ENCODE measurements at places on chromosomes 11 and 22. TPM values are rescaled to one million over a fixed set of nuclear protein-coding genes. Genes with fewer than 3 reads are reported as not detected.
A peak's percentile ranks its signal among the peaks of the same experiment; 100 is the strongest.

DNA sequence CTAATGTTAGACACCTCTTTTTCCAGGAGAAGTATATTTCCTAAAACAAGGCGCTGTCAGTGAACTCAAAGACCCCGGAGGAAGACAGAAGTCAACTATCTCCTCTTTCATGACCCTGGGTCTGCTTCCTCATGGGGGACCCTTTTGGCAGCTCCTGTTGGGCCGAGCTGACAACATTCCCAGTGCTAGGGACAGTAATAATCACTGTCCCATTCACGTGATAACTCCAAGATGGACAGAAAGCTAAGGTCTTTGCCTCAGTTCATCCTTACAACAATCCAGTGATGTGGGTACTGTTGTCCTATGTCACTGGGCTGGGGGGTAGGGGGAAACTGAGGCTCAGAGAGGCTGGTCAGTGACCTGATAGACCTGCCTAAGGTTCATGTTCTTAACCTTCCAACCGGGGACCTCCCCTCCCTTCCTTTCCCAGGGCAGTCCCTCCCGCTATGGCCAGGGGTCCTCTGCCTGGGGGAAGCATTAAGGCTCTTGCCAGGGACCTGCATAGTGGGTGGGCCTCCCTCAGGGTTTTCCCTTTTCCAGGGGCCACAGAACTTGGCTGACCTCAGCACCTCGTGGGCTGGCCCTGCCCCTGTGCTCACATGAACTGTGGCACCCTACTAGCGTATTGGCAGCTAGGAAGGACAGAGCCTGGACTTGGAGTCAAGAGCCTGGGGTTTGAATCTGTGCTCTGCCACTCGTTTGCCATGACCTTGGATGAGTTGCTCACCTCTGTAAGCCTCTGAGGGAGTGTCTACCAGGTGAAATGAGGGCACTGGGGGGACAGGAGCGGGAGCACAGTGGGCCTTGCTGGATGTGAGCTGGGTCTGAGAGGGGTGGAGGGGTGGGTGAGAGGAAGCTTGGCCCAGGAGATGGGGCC lies 53.6 kb downstream of the LRRC32 start:
- ATAC-seq = no peak

DNA sequence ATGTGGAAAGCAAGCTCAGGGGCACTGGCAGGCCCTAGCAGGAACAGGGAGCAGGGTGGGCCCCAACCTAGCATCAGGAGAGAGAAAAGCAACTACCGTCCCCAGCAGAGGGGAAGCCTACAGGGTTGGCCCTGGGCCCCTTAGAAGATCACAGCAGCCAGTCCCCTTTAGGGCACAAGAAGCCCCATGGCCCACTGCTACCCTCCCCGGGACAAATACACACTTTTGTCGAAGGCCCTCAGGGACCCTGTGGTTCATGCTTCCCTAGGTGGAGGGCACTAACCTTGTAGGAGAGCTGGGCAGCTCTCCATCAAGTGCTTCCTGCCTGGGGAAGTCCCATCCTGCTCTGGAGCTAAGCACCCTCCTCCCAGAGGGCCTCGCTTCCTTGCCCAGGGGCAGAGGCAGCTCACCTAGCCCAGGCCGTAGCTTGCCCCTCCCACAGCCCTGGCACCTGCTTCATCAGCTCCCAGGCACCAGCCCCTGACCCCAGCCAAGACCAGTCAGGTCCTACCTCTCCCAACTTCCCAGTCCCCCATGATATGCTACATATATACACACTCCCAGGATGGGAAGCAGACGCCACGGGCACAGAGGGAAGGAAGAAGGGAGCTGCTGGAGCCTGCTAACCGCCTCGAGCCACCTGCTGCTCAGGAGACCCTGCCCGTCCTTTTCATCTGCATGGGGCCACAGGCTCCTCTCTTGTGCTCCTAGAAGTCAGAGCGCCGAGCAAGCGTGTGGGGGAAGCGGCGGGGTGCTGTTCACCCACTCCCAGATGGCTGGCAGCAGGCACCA lies 20.1 kb downstream of the SUN2 start:
- no peak for ATAC-seq

DNA sequence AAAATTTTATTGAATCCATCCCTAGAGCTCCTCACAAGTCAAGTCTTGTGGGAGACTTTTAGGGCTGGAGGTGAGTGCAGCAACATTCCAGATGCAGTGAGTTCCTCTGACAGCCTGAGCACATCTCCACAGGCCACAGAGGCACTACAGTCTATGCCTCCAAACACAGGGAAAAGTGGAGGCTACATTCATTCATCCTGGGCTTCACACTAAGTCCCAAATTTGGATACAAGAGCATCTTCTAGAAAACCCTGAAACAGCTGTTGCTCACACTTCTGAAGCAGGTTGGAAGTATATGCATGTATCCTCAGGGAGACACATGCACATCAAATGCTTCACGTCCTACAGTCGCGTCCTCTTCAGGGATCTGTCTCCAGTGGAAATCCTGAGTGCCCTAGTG lies 1.2 kb downstream of the CD3D start:
- ATAC-seq = no peak

The DRAP1 gene
- 118 TPM for total RNA-seq

GRCh38 chr11:86551288-86552092 lies 120.9 kb downstream of the ME3 start:
- peak; percentile 31 for ATAC-seq

The GPHA2 gene
- total RNA-seq = not detected

DNA sequence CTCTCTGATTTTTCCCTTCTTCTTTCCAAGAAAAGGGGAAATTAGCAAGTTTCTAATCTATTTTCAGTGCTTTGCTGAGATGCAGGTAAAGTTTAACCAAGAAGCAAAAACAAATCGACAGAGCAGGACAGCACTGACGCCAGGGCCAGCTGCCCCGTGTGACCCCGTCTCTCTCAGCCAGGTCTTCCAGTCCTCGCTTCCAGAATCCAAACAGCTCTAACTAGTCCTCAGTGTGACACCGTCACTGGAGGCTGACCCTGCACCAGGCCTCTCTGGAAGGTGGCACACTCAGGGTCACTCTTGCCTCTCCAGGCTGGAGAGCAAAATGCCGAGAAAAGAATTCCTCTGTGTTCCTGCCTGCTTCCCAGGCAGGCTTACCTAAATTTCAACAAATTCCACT lies 44.8 kb downstream of the SHANK2 start:
- no peak for ATAC-seq

GRCh38 chr11:13440100-13440855 lies 22.7 kb downstream of the BTBD10 start:
- ATAC-seq = peak; percentile 92

The MS4A4A gene
- total RNA-seq = 65.7 TPM

DNA sequence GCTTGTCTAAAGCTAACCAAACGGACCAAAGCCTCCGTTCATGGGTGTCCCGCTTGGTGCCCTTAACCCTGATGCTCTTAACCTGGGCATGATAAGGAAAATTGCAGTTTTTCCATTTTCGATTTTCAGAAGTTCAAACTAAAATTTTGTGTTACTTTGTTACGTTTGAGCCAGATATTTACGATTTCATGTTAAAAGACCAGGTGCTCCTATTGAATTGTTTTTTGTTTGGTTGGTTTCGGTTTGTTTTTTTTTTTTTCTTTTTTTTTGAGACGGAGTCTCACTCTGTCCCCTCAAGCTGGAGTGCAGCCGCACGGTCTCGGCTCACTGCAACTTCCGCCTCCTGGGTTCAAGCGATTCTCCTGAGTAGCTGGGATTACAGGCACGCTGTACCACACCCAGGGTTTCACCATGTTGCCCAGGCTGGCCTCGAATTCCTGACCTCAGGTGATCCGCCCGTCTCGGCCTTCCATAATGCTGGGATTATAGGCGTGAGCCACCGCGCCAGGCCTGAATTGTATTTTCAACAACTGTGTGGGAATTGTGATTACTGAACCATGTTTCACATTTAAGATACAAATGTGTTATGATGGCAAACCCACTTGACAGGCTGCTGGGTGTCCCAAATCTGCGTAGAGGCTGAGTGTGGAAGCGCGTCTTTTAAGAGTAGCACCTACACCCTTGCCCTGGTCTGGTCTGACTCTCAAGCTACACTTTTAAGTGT lies 864 bp upstream of the USP28 start:
- ATAC-seq = no peak

DNA sequence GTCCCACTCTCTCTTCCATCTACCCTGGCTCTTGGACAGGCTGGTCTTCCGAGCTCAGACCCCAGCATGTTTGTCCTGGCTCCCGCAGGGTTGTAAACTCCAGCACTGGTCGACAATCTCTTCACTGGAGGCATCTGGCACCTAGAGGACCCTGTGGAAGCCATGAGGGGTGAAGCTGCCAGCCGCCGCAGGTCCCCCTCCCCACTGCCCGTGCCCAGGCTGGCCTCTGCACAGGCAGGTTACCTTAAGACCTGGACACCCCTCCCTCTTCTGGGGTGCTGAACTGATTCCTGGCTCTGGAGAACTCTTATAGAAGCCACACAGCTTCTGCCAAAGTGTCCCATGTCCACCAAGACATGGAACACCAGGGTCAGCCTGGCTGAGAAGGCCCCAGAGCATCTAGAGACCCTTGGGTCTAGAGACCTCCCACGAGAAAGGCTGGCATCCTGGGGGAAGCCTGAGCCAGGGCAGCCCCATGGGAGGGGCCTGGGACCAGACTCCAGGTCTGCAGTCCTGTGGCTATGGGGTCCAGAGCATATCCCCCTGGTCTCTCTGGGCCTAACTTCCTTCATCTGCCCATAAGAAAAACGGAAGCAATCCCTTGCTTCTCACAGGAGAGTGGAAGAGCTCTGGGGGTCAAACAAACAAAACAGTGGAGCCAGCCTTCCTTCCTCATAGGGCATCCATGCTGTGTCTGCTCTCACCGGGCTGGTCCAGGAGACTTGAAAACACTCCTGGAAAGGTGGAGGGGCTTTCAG lies 30.6 kb downstream of the LMO1 start:
- ATAC-seq = no peak

- ATAC-seq = no peak
Measured at GRCh38 chr11:69504576-69505335, 23.3 kb downstream of the LINC01488 start.

The KCNJ1 gene
- 0.27 TPM for total RNA-seq

The LINC01488 gene
- not detected for total RNA-seq

The FAM76B gene
- 41.7 TPM for total RNA-seq

The DAGLA gene
- 3.9 TPM for total RNA-seq

DNA sequence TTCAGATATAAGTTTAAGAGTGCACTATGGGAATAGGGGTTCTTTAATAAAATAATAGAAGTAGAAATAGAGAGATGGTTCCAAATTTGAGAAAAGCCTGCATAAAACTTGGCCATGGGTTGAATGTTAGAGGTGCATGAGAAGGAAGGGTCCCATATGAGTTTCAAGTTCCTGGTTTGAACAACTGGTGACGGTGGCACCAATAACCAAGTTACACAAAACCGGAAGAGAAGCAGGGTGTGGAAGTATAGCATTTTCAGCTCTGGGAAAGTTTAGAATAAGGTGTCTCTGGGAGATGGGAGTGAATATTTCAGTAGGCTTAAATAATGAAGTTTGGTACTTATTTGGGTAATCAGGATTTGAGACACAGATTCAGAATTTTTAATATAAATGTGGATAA lies 2.4 kb downstream of the CASP1 start:
- ATAC-seq = no peak

The GUCD1 gene
- 122 TPM for total RNA-seq

The MYO18B gene
- 0.19 TPM for total RNA-seq

- ATAC-seq = no peak
Measured at GRCh38 chr11:31355817-31356216, 13.7 kb downstream of the DCDC1 start.

The DGCR6 gene
- total RNA-seq = 4.5 TPM

The DUSP8 gene
- 6.2 TPM for total RNA-seq

The BARX2 gene
- total RNA-seq = not detected

GRCh38 chr11:113563766-113564526 lies 88.7 kb upstream of the DRD2 start:
- ATAC-seq = no peak

- ATAC-seq = no peak
Measured at GRCh38 chr11:115284773-115285172, 219.4 kb downstream of the CADM1 start.

DNA sequence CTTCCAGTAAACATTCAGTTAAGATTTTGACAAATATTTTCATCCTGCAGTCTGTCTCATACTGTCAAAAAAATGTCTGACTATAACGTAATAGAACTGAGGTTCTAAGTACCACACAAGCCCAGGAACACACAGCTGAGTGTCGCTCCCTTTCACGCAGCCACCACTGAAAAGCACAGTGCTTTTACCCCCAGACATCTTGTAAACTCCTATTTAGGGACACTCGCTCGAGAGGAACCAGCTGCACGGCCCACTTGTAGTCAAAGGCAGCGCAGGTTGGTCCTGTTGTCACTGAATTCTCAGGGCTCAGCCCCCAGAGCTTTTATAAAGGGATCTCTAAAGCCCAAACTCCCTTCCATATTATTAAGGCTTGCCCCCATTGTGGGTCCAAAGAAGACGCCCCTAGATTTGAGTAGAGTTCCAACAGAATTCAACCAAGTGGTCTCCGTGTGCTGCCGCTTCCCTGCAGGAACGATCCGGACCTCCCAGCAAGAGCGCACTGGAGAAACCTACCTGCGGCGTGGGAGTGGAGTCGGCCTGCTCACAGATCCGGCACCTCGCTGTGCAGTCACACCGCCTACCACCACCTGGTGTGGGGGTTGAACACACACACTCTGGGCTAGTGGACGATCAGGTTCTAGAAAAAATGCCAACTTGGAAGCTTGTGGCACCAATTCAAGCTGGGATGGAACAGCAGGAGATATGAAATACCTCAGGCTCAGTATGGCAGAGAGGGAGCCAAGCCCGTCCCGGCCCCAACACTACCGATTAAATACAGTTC lies 23.4 kb downstream of the ASPHD2 start:
- no peak for ATAC-seq

GRCh38 chr11:13676576-13676975 lies 8.1 kb downstream of the FAR1 start:
- no peak for ATAC-seq

GRCh38 chr22:23128269-23129108 lies 13.3 kb downstream of the RSPH14 start:
- peak; percentile 71 for ATAC-seq

The ZNF214 gene
- total RNA-seq = 4.0 TPM

All from gastroesophageal sphincter (tissue), 4 donors.